ENCODE measurements at places on chromosomes 12 and 14.

DNA sequence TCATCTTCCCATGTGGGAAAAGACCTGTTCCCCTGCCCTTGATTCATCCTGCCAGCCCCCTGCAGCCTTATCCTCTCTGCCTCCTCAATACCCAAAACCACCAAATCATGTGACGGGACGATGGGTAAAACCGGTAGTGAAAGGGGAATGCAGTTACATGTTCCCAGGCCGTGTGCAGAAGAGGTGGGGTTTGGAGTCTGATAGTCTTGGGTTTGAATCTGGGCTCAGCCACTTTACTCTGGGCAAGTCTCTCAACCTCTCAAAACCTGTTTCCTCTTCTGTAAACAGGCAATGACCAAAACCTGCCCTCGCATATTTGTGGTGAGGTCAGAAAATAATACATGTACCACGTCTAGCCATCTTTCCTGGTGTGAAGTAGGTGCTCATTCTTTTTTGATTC is 123.0 kb downstream of the PLXNC1 start:
- no peak for DNase-seq

GRCh38 chr14:42299692-42300091 is 693.0 kb downstream of the LRFN5 start:
- DNase-seq = no peak

- DNase-seq = no peak
Measured at GRCh38 chr12:109879351-109880042, 844 bp downstream of the GLTP start.

- DNase-seq = no peak
Measured at GRCh38 chr12:121810833-121811433, 7.1 kb downstream of the SETD1B start.

DNA sequence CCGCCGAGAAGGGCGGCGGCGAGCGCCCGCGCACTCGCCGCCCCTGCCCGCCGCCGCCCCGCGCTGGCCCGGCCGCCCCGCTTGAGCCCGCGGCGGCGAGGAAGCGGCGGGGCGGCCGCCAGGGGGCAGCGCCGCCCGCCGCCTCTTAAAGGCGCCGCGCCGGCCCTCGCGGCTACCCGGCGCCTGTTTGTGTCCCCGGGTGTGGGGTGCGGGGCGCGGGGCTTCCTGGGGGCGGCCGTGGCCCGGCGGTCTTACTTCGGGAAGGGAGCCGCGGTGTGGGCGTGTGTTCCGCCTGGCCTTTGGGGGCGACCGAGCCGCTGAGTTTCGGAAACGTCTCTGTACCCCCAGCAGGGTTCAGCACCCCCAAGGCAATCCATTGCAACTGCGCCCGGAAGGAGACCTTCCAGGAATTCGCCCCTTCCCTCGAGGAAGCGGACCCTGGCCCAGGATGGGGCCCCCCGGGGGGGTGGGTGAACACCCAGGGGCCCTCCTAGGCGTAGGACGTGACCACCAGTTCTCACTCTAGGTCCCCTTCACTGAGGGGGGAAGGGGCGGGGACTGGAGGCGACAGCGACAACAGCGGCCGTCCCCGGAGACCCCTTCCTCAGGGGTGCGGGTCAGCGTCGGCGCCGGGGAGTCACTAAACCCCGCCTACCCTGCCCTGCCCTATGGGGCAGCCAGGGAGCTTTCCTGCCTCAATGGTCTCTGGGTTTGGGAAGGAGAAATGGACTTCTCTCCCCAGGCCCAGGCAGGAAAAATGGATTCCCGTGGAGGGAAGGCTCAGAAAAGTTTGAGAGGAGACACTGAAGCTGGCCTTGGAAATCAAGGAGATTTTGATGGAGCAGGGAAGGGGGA is at the start of gene ITPK1:
TSS of gene ITPK1 (minus strand) at position 105 of the 855 bp plus-strand sequence. CDS start 762 bp downstream, outside the sequence.
- DNase-seq = peak; percentile 41

DNA sequence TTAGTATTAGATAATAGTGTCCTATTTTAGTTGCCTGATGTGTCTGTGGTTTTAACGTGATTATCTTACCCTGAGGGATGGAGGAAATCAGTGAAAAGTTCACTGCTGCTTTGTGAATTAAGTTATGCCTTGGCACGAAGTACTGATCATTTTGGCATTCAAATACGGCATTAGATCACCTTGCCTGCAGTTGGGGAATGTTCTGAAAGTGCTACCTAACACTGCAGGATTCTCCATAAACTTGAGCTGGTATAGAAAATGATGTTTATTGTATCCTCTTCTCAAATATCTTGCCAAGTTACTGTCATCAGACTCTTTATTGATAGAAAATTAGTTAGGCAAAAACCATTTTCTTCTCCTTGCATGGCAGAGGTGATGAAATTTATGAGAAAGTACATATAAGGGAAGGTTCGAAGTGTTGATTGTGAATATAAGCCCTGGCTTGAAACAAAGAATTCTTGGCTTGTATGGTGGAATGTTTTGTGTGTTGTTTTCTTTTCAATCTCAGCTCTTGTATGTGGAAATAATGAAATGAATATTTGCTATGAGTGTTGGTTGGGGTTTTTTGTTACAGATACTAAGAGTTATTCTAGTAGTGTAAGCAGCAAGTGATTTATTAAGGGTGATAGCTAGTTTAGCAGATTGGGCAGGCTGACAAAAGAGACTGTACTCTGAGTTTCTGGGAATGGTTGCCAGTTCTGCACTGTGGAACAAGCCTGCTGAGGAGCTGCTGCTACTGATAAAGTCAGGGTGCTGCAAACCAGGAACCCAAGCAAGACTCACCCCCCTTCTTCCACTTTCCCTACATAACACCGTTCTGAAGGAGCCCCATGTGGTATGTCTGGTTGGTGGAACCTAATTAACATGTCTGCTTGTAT is 448.3 kb downstream of the PCNX1 start:
- DNase-seq = no peak

DNA sequence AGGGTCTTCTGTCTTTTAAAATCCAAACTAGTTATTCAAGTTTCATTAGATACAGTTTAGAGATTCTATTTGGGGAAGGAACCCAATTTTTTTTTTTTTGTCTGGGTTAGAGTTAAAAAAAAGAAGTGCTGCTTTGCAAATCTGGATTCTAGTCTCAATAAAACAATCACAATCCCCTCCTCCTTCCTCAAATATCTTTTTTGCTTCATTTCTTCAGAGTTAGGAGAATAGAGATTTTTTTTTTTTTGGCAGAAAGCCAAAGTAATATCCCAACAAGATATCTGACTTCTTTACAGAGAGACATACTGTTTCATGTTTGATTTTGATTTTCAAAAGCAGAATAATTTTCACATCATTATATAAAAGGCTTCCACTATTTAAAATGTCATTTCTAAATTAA is 201.9 kb downstream of the FOXN3 start:
- DNase-seq = no peak

DNA sequence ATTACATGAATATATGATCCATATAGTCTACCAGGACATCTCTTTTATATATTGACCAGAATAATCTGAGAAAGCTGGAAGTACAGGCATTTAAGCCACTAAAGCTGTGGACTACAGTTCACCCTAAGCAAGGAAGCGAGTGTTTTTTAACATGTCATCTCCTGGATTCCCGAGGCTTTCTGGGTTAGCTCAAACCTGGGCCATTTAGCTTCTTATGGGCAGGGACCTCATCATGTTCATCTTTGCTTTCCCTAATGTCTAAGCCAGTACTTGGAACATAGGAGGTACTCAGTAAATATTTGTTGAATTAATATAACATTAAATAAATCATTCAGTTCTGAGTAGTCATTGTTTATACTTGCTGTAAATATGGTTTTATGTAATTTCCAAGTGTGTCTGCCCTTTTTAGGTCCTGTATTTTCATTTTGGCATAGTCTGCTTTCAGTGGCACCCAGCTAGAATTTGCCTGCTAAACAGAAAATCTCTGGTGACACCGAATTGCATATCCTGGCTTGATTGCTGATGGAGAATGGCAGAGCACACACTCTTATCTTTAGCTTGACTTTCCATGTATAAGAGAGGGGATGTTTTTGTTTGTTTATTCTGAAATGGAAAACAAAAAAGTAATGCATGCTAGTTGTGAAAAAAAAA is 344.5 kb downstream of the ZFP36L1 start:
- no peak for DNase-seq

DNA sequence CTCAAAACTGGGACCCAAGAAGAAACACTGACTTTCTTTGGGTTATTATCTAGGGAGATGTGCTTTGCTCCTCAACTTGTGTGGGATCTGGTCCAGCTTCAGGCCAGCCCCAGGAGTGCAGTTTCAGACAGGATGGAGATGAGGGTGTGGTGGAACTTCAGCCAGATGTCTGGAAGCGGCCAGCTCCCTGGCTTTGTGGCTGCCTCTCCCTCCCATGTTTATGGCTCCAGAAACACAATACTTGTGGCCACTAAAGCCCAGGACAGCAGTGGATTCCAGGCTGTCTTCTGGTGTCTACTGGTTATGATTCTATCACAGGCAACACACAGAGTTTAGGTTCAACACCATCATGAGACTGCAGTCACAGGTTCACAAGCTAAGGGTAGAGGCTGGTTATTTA is 44.2 kb upstream of the EMP1 start:
- no peak for DNase-seq

DNA sequence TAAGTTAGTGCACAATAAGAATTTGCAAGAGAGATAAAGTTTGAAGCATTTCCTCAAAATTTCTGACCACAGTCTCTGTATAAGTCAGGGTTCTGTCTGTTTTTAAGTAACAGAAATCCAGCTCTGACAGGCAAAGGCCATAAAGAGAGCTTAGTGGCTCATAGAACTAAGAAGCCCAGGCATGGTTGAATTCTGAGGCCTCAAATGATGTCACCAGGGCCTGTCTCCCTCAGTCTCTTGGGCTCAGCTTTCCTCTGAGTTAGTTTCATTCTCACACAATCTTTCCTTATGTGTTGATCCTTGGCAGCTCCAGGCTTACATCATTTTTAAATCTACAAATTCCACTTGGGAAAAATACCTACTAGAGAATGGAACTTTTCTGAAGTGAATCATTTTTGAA is 173.4 kb upstream of the ATP2B1 start:
- no peak for DNase-seq

- no peak for DNase-seq
Measured at GRCh38 chr14:50928002-50928635, 16.2 kb downstream of the PYGL start.

DNA sequence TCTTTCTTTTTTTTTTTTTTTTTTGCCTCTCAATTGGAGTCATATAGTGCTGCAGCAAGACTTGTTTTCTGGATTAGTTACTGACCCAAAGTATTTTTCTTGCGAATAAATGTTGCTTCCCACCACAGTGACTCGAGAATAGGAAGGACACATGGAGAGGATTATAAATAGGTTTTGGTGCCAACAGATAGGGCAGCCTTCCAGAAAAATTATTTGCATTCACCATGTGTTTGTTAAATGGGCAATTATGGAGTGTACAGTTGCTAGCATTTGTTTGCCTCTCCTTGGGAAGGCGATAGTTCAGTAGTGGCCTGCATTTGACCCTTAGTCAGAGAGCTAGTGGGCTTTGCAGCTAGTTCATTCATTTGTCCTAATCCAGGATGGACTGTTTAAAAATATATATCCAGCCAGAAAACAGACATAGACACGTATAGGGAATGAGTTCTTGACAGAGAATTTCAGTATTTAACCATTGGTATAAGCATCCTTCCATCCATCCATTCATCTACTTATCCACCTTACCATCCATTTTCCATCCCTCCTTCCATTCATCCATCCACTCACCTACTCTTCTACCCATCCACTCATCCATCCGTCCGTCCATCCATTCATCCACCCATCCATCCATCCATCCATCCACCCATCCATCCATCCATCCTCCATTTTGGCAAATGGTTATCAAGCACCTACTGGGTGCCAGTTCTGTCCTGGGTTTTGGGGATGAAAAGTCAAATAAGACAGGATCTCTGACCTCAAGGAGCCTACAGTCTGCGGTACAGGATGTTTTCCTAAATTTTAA is 67.5 kb downstream of the CHST11 start:
- no peak for DNase-seq

DNA sequence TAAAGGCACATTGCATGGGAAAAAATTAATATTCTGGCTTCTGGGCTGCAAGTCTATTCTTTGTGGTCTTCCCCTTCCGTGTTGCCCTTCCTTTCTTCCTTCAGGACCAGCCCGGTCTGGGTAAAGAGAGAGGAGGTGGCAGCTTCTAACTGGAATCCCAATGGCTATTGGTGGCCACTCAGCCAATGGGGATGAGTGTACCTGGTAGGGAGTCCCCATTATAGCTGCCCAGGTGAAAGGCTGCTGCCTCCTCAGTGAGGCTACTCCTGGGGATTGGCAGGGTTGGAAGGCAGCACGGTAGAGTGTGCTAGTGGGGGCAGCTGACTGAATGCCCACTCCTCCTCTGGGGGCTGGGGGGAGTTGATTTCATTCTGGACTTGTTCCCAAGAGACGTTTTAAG is 112.6 kb downstream of the RBM19 start:
- DNase-seq = no peak

- no peak for DNase-seq
Measured at GRCh38 chr12:123720141-123720814, 8.1 kb downstream of the ATP6V0A2 start.

GRCh38 chr14:104717137-104717536 is 6.9 kb upstream of the ADSS1 start:
- no peak for DNase-seq

DNA sequence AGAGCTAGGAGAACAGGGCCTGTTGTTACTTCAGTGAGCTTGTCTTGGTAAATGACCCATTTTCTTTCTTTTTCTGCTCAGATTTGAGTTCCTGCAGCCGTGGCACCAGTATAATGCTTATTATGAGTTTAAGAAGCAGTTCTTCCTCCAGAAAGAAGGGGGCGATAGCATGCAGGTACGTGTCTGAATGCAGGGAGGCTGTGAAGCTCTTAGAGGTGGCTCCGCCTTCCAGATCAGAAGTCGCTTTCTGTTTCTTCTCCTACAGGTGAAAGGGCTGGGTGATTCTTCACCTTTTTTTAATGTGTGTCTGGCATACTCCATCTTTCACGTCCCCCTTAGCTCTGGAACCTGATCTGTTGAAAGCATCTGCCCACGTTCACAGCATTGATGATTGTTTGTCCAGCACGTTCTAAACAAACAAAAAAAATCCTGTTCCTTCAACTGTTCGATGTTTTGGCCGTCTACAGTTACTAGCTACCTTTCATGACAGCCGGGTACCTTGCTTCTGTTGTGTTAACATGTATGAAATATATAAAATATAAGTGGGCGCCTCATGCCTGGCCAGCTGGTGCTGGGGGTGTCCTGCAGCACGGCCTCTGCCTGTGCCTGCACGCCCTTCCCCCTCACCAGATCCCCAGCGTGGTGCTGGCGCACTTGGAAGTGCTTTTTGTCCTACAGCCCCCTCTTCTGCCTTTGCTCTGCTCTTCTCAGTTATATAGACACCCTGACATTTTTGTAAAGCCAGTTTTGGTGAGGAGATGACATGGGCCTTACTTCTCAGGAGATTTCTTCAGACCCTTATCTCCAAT is 44.6 kb downstream of the SFSWAP start:
- DNase-seq = no peak

- no peak for DNase-seq
Measured at GRCh38 chr12:49413796-49414195, 46.5 kb downstream of the SPATS2 start.

All from activated T-helper 9 cell treated with anti-CD3 and anti-CD28 coated beads, Interleukin-2, amount 50 U/mL, for 16 hours (primary cell).